Stimulated activated CD4-positive, alpha-beta T cell treated with anti-CD3 and anti-CD28 coated beads, Interleukin-12 subunit alpha, Interleukin-12 subunit beta, amount 100 ng/mL, for 4 hours (primary cell): ENCODE measurements at places on chromosomes 5 and 9.

DNA sequence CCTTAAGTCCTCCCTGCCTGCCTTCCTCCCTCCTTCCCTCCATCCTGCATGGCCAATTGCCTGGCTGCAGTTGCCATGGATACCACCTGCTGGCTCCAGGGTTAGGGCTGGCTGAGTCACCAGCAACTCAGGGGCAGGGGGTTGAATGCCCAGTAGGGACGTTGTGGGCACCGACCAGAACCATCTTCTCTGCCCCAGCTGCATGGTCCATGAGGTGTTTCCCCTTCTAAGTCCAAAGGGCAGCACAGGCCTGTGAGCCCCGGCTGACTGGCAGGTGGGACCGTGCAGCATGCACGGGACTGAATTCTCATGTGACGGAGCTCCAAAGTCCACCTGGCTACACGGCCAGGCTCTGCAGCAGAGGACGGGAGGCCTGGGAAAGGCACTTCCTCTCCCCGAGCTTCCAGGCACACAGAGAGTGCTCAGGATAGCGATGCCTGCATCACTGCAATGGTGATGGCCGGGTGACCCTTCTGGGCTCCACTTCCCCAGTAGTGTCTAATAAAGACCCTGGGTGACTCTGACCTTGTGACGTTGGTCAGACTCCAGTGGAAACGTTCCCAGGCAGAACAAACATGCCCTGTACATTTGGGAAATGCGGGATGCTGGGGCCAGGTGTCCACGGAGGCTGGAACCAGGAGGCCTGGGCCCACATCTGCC lies 5.7 kb downstream of the ASS1 start:
- DNase-seq, result no peak

DNA sequence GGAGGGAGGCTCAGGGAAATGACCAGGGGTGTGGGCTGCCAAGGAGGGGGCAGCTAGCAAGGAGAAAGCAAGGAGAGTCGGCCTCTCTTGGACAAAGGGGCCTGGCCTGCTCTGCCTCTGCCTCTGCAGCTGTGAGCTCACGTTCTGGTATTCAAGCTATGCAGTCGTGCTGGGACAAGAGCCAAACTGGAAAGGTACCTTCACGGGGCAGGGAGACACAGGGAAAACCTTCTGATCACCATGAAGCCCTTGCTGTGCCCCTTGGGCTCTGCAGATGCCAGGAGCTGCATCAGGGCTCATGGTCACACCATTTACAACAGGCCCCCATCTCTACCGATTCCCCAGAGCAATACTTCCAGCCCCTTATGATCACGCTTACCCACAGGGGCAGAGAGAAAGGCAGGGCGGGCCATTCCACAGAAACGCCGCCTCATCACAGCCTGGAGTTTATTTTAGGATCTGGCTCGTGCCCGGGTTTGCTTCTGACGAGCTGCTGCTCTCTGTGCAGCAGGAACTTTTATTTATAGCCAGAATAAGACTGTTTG lies 63.2 kb downstream of the PRRT1B start:
- no peak for DNase-seq

DNA sequence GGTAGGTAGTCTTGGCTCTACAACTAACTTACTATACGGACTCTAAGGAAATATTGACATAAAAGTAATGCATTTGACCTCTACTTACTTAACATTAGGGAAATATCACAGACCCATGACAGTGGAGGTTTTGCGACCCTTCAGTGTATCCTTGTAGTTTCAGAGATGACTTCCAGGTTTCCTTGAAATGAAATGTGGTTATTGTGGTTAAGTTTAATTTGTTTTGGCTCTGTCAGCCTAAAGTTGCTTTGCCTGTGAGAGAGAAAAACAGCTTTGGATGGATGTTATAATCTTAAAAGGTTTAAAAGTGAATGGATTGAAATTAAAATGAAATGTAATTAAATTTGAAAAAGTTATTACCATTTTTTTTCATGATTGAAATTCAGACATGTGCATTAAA lies 42.9 kb downstream of the LRRTM2 start:
- DNase-seq, result no peak

GRCh38 chr5:173743641-173744343 lies 127.3 kb upstream of the BOD1 start:
- DNase-seq, result no peak

DNA sequence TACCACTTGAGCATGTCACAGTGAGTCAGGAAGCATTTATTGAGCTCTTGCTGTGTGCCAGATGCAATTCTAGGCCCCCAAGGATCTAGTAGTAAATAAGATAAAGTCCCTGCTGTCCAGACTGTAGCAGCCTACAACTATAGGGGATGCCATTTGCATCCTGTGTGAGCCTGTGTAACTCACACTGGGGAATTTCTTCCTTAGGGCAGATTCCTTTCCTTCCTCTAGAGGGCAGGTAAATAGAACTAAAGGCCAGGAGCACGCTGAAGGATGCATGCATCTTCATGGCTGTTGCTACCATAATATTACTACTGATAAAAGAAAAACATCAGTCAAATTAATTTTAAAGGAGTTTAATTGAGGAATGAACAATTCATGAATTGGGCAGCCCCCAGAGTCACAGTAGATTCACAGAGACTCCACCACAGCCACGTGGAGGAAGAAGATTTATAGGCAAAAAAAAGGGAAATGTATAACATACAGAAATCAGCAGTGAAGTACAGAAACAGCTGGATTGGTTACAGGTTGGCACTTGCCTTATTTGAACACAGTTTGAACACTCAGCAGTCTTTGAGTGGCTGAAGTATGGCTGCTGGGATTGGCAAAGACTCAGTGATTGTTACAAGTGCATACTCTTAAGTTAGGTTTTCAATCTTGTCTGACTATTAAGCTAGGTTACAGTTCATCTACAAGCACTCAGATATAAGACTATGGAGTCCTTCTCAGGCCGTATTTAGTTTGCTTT lies 98.9 kb downstream of the ACTL7B start:
- no peak for DNase-seq

- DNase-seq, result no peak
These were observed 25.9 kb upstream of the PIK3R1 start for GRCh38 chr5:68189613-68190012.

DNA sequence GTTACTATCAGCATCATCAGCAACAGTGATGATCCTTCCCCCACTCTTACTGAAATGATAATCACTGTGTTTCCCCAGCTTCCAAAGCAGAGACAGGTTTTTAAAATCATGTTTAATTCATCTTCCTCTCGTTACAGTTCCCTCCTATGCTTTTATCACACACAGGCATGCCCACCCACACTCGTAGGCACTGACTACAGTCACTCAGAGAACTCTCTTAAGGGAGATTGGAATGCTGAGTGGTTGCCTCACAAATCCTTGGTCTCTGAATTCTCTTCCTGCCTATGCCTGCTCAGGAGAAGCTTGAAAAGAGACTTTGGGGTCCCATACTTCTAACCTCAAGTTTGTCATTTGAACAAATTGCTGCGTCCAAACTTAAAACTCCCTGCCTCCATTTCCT lies 179.2 kb downstream of the FRMD3 start:
- DNase-seq, result no peak

GRCh38 chr9:92948038-92948534 lies 763 bp downstream of the FGD3 start:
- no peak for DNase-seq

GRCh38 chr5:152274224-152274623 lies 130.9 kb downstream of the NMUR2 start:
- no peak for DNase-seq

DNA sequence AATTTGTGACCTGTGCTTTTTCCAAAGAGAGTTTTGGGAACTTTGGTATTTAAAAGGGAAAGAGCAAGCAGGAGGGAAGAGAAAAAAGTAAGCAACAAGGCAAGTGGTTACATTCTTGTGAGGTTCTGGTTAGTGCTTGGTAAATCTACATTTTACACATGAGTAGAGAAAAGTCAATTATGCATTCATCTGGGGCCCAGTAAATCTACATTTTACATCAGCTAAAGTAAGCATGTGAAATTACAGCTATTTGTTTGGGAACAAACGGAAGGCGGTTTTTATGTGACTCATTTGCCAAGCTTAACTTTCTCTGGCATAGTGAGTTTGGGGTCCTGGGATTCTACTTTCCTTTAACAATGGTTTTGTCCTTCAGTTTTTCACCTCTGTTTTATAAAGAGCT lies 102.2 kb downstream of the SNX18 start:
- DNase-seq, result no peak

- no peak for DNase-seq
These were observed 24.2 kb upstream of the TMEM171 start for GRCh38 chr5:73096239-73096575.

- DNase-seq, result no peak
These were observed 183.9 kb upstream of the POU5F2 start for GRCh38 chr5:93925321-93925720.

GRCh38 chr5:138490648-138491283 lies 25.5 kb downstream of the EGR1 start:
- no peak for DNase-seq

GRCh38 chr5:180742727-180743126 lies 2.9 kb upstream of the OR2Y1 start:
- no peak for DNase-seq

- no peak for DNase-seq
These were observed 192.3 kb downstream of the CACNA1B start for GRCh38 chr9:138069731-138070456.

- no peak for DNase-seq
These were observed 95.3 kb downstream of the RGS3 start for GRCh38 chr9:113558632-113559502.

DNA sequence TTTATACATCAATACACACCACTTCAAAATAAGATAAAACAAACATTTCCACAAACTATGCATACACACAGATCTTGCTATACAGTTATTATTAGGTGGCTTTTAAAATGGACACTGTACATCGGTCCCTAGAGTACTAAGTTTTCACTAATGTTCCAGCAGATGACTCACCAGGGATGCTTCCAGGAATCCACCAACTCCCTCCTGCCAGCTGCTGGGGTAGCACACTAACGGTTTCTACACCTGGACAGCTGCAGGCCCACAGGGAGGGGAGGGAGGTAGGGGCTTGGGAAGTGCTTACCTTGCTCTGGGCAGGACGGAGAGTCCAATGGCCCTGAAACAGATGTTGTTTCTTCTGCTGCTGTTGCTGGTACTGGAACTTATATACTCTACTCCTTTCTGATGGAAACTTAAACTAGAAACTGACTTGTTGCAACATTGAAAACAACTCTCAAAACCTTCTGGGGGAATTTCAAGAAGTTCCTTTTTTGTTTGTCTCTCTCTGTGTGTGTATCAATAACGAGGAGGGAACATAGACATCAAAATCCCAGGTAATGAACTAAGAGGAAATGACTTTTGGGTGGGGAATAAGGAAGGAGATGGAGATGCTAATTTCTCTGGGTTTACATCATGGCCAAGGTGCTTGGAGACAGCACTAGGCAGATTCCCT lies at the start of gene IL12B:
IL12B (minus strand) TSS at position 357 of the 670 bp plus-strand sequence. CDS start 3,705 bp downstream, outside the sequence.
- DNase-seq, result no peak

- no peak for DNase-seq
These were observed 114.2 kb downstream of the ANXA1 start for GRCh38 chr9:73265876-73266275.

DNA sequence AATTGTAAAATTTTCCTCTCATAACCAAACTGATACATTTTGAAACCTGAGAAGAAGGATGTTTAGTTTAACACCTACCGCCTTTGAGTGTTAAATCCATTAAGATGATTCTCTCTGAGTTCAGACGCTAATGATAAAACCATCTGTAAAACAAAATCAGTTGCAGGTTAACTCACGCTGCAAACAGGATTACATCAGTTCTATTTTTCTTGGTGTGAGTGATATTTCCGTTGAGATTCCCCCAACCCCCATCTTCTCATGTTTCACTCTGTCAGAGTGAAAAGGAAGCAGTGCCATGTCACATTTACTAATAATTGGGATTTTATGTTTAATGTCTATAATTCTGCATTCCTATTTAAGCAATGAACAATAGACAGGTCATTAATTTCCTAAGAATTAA lies 146.5 kb downstream of the FANCC start:
- DNase-seq, result no peak

DNA sequence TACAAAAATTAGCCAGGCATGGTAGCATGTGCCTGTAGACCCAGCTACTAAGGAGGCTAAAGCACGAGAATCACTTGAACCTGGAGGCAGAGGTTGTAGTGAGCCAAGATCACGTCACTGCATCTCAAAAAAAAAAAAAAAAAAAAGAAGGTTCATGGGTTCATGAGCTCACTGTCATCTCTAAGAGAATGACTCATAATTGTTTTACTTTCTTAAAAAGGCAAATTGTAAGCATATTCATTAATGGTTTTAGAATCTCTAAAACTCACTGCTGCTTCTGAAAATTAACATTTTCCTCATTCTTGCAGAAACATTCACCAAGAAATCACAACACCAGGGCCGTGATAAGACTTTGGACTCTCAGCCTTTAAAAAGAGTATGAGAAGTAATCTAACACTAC lies 103.6 kb downstream of the GNA14 start:
- no peak for DNase-seq

GRCh38 chr5:148846930-148847329 lies 20.5 kb downstream of the ADRB2 start:
- no peak for DNase-seq

- no peak for DNase-seq
These were observed 1983.0 kb upstream of the C9orf72 start for GRCh38 chr9:29556317-29556716.

- no peak for DNase-seq
These were observed 102.9 kb downstream of the LIFR start for GRCh38 chr5:38453506-38453905.

GRCh38 chr9:130433947-130434262 lies 10.9 kb upstream of the ASS1 start:
- no peak for DNase-seq

- DNase-seq, result no peak
These were observed 481.6 kb downstream of the SPATA31A7 start for GRCh38 chr9:61671276-61671973.

DNA sequence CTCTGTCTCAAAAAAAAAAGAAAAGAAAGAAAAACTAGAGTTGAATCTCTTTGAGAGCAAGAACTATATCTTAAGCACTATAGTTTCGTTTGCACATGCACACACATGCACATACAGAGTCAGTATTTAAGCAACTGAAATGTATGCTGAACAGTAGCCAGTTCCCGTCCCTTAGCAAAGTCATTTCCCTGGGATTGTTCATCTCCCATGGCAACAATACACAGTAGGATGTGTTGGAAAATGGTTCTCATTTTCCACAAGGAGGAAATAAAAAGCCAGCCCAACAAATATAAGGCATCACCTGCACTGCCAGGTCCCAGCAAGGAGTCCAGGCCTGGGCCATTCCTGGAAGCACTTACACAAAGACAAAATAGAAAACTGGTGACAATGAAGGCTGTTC lies 4.2 kb upstream of the ZNF346 start:
- no peak for DNase-seq

DNA sequence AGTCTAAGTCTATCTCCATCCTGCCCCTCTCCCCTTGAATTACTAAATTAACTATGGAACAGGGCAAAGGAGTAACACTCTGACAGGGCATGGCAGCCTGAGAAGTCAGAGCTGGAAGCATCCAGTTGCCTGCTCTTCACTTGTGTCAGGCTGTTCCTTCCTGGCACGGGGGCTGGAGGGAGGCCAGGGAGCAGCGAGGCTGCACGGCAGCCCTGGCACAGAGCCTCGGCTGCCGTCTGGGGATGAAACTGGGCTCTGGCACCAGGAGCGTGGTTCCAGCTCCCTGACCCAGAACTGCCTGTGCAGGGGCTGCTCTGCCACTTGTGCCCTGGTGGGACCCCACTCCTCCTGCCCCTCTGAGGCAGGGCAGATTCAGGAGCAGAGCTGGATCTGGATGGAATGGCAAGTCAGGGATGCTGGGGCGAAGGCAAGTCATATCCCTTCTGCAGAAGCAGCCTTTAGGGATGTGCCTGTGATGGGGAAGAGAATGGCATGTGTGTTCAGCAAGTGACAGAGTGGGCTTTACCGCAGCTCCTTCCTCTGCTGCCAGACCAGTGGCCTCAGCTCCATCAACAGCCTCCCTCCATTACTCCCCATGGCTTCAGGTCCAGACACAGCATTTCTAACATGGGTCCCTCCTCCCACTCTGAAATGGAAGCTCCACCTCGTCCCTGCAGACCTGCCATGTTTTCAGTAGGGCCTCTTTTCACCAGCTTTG lies 42.2 kb upstream of the PDE8B start:
- DNase-seq, result no peak
